H4 (cell line): ENCODE measurements at places on chromosomes 6 and 20. TPM values are rescaled to one million over a fixed set of nuclear protein-coding genes. Genes with fewer than 3 reads are reported as not detected.

Gene INSM1
- total RNA-seq = 0.14 and 0.18 TPM in 2 replicates

Gene MOCS1
- 7.8 and 8.3 TPM in 2 replicates for total RNA-seq

Gene COL21A1
- 0.25 and 0.41 TPM in 2 replicates for total RNA-seq

Gene OPRM1
- not detected in 2 replicates for total RNA-seq

Gene FUCA2
- total RNA-seq = 68.2 and 72.8 TPM in 2 replicates

Gene RAMACL
- 0.04 and 0.08 TPM in 2 replicates for total RNA-seq

DNA sequence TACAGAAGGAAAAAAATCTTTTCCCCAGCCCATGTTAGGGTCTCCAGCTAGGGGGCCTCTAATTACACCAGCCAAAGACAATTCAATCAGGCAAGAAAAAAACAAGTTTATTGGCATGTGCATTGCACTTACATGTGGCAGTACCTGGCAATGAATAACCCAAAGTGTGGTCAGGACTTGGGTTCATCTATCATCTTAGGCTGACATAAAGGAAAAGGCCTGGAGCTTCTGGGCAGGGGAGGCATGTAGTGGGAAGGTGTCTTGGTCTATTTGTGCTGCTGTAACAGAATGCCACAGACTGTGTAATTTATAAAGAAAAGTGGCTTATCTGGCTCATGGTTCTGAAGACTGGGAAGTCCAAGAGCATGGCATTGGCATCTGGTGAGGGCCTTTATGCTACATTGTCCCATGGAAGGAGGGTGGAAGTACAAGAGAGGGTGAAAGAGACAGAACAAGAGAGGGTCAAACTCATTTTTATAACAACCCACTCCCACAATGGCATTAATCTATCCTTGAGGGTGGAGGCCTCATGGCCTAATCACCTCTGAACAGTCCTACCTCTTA is 4.4 kb upstream of the PYGB start:
- no peak for DNase-seq

GRCh38 chr6:170454512-170455285 is 98.4 kb downstream of the PSMB1 start:
- no peak for DNase-seq

- no peak for DNase-seq
These were observed 170.6 kb downstream of the IBTK start for GRCh38 chr6:82076916-82077315.

- DNase-seq = peak; percentile 1
These were observed 68.7 kb upstream of the RNF24 start for GRCh38 chr20:4084096-4084495.

DNA sequence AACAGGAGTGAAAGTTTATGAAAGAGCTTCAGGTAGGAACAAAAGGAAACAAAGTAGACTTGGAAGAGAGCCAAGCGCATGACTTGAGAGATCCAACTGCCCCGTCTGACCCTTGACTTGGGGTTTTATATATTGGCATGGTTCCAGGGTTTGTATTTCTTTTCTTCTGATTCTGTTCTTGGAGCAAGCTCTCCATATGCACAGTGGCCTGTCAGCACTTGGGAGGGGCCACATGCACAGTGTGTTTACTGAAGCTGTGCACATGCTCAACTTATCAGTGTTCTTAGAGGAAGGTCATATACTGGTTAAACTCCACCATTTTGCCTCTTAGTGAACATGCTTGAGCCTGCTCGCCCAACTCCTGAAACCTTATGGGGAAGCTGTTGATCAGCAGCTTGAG is 953.7 kb downstream of the TFAP2A start:
- no peak for DNase-seq

- DNase-seq = no peak
These were observed 9.3 kb upstream of the EPM2A start for GRCh38 chr6:145744619-145745018.

DNA sequence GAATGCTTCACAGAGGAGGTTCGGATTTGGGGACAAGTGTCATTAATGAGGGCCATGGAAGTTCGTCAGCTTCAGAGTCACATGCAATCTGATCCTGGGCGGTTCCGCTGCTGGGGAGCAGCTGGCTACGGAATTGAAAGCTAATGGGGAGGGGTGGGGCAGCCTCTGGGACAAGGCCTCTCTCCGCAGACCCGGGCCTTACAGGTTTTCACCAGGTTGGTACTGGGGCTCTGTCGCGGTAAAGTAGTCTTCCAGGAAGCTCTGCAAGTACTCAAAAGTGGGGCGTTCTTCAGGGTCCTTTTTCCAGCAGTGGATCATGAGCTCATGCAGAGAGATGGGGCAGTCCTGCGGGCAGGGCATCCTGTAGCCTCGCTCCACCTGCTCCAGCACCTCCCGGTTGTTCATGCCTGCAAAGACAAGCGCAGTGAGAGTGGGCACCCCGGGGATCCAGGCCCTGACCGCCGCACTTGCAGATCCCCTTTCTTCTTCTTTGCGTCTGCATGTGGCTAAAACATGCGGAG is 55.9 kb upstream of the TRAF3IP2 start:
- DNase-seq = no peak

- no peak for DNase-seq
These were observed 44.0 kb upstream of the MARCKS start for GRCh38 chr6:113813142-113813541.

DNA sequence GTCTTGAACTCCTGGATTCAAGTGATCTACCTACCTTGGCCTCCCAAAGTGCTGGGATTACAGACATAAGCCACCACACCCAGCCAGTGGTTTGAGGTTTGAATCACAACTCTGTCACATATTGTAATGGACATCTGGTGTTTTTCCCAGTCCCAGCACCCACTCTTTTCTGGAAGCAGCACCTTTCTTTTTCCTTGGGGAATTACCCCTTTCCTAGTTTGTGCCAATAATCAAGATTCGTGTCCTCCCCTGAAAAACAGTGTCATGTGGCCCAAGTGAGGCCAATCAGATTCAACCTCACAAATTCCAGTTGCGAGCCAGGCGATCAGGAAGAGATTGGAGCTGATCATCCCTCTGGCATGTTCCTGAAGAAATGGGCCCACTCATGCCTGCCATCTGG is 71.7 kb upstream of the SGK1 start:
- DNase-seq = no peak

- no peak for DNase-seq
These were observed 208.1 kb downstream of the UTRN start for GRCh38 chr6:144493035-144493910.

DNA sequence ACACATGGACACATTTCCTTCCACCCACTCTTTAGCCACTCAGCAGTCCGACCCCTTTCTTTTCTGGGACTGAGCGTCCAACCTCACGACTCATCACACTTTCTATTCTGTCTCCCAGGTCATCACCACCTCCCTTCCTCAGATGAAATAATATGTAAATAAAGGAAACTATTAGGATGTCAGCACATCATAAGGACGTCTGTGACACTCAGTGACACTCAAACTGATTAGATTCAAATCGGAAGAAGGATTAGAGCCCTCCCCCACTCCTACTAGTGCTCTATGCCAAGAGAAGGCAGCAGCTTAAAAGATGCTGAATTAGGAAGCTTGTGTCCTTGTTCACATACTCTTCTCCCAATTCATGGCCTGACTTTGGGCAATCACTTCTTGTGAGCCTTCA is 113.6 kb downstream of the TNFRSF21 start:
- DNase-seq = no peak

- no peak for DNase-seq
These were observed 386.9 kb upstream of the MAN1A1 start for GRCh38 chr6:119736296-119737021.

GRCh38 chr6:27838945-27839625 is 73.1 kb downstream of the OR2B2 start:
- DNase-seq = no peak

DNA sequence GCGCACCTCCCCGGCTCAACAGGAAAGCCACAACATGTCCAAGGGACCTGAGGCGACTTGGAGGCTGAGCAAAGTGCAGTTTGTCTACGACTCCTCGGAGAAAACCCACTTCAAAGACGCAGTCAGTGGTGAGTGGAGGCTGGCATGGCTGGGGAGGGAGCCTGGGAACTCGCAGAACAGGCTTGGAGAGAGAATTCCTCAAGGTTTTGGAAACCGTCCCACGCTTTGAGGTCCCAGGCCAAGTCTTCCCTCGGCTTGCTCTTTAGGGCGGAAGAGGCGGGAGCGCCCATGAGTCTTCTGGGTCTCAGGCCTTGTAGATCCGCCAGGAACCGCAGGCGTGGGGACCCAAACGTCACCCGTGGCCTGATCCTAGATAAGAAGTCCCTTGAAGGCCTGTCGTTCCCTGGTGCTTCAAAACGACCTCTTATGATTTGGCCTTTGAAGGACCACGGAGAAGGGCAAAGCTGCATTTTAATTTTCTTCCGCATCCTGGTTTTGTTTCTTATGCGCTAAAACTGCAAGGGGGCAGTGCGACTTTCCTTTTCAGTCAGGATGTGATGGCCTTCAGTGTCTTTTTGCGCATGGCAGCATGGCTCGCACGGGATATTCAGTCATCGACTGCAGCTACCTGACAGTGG is 2.0 kb downstream of the LAMP5 start:
- no peak for DNase-seq

DNA sequence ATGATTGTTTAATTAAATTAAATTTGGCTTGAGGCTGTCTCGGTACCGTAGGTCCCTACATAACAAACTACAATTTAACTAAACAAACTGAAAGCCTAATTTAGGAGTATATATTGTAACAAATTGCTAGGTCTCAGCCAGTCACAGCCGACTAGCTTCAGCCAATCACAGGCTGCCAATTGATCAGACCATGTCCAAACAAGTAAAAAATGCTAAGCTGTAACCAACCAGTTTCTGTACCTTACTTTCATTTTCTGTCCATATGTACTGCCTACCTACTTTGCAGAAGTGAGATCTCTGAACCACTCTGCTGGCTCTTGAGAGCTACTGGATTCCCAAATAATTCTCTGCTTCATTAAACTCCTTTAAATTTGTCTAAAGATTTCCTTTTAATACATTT is 648.0 kb upstream of the GJE1 start:
- DNase-seq = peak; percentile 45

GRCh38 chr6:20763296-20763695 is 229.0 kb downstream of the CDKAL1 start:
- no peak for DNase-seq

- DNase-seq = no peak
These were observed 106.5 kb upstream of the TIAM2 start for GRCh38 chr6:154888421-154889295.

DNA sequence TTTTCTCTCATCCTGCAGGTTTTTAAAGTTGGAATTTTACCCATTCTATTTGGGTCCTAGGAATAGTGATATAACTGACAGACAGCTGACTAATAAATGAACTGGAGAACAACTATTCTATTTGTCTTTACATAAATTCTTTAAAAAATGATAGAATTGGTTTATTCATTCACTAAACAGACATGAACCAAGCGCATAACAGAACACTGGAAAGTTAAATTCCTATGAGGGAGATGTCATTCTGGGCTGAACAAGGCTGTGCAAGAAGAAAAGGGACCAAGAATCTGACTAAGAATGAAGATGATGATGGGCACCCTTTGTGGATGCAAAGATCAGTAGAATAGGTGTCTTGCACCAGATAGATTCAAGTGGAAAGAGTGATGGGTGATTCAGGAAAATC is 256.3 kb upstream of the SASH1 start:
- DNase-seq = no peak
